ENCODE measurements at places on chromosomes 1 and 21.

DNA sequence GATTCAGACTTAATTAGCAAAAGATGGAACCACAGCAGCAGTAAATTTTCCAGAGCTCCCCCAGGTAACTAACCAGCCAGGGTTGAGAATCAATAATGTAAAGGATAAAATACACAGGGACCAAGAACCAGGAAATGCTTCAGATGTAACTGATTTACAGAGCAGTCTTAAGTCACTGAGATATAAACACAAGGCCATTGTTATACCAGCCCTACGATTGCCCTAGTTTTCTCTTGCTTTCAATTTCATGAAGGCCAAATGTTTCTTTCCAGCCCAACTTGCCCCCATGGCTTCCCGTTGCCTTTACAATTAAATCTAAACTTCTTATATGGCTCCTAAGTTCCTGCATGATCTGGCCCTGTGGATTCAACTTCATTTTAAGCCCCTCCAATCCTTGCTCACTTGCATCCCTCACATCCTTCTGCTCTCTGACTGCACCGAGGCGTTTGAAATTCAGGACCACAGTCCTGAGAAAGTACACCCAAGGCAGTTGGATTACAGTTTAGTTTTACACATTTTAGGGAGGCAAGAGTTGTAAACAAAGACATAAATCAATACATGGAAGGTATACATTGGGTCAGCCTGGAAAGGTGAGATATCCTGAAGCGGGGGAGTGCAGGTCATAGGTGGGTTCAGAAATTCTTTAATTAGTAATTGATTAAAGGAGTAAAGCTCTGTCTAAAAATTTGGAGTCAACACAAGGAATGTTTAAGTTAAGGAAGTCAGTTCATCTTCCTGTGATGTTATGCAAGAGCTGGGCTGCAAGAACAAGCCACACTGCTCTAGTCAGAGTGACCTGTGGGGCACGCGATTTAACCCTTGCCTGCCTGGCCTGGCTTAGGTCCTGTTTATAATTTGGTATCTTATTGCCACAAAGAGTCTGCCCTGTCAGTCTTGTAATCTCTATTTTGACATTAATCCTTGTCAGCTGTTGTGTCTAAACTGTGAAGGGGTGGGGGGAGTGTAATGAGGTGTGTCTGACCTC lies 69.9 kb upstream of the COG2 start:
- DNase-seq, result no peak

DNA sequence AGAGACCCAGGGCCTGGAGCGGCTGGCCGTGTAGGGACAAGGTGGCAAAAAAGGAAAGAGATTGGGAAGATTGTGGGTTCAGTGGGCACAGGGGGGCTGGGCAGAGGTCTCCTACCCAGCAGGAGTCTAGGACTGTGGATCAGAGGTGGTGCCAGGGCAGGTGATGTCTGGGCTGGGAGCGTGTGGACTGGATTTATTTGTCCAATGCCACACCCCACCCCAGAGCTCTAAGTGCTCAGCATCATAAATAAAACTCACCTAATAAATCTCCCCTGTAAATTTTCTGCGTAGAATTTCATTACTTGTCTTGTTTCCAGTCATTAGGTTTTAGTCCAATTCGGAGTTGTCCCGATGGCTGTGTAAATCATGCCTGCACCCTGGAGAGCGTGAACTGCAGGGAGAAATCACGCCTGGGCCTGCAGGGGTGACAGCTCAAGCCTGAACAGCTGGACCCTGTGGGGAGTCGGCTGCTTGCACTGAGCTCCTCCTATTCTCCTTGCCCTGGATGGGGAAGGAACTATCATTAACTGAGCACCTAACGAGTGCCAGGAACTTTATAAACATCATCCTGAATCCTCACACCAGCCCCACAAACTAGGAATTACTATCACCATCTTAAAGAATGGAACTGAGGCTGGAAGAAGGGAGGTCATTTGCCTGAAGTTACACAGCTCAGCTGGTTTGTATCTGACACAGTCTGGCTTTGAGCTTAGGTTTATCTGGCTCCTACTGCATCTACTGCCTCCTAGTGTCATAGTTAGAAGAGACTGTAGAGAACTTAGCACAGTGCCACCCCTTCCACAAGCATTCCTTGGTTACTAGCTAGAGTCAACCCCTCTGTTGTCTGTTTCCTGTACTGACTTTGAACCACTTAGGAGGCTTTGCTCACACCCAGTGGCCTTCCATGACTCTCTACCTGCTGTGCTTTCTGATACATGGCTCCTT lies 25.0 kb upstream of the POU3F1 start:
- no peak for DNase-seq

GRCh38 chr1:176193023-176193422 lies 14.1 kb downstream of the COP1 start:
- DNase-seq, result no peak

DNA sequence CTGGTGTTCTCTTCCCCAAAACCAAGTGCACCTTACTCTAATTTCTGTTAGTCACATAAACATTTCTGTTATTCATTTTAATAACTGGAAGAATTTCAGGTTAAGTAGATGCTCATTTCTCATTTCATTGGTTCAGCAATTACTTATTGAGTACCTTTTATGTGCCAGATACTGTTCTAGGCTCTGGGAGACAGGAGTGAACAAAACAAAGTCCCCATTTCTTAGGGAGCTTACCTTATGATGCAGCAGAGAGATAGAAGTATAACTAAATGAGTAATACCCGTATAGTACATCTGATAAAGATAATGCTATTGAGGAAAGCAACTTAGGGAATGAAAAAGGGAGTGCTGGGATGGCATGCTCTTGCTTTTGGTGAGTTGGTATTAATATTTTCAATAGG lies 33.7 kb downstream of the LRRC8C start:
- no peak for DNase-seq

- DNase-seq, result no peak
These were observed 13.5 kb upstream of the ENO1 start for GRCh38 chr1:8892026-8892425.

DNA sequence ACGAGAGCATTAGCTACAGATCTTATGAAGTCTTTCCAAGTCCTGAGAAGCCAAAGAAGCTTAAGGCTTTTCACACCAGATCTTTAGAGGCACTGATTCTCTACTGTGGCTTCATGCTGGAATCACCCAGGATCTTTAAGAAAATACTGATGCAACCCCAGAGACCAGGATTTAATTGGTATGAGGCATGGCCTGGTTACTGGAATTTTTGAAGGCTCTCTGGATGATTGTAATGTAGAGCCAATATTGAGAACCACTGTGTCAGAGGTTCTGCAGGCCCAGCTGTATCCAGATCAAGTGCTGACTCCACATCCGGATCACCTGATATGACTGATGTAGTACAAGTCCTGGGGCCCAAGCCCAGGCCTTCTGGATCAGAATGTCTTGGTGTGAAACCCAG lies 105.7 kb downstream of the PLPPR5 start:
- DNase-seq, result no peak

DNA sequence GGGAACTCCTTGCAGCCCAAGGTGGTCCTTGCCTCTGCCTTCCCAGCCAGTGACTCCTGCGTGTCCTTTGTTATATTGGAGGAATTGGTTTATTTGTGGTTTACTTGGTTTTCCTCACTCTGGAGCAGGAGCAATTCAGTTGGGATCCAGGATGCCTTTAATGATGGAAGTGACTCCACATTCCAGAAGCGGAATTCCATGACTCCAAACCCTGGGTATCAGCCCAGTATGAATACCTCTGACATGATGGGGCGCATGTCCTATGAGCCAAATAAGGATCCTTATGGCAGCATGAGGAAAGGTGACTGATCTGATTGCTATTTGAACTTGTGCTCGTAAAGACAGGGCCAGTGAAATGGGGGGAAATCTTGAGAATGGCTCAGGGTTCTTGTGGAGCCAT lies 15.1 kb upstream of the PIGV start:
- no peak for DNase-seq

DNA sequence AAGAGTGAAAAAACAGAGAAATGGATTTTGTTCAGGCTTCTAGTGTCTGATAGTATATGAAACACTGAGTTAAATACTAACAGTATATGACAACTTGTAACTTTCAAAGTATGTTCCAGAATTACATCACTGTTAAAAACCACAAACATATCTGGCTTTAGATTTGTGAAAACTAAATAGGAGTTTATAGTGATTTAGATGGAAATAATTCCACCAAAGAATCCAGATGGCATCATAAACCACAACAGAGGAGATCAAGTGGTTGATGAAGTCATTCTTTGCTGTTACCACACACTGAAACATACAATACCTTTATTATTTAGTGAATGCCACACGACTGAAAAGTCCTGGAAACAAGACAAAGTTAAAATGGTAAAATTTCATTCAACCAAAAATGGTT lies 37.2 kb downstream of the ALG14 start:
- no peak for DNase-seq

- DNase-seq, result no peak
These were observed 393.7 kb upstream of the ST6GALNAC5 start for GRCh38 chr1:76473591-76473990.

GRCh38 chr21:37297364-37297763 lies 30.2 kb upstream of the VPS26C start:
- DNase-seq, result no peak

DNA sequence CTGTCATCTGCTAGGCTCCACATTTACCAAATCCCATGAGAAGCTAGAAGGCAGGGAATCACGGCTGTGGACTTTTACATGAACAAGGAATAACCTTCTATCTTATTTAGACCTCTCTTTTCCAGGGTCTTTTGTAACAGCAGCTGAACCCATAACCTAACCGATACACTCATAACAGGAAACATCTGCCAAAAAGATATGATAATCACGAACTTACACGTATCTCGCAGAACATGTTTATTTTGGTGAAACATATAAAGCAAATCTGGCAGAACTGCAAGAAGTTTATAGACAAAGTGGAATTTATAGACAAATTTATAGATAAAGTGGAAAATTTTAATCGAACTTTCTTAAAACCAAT lies 20.4 kb downstream of the TINAGL1 start:
- DNase-seq, result no peak

DNA sequence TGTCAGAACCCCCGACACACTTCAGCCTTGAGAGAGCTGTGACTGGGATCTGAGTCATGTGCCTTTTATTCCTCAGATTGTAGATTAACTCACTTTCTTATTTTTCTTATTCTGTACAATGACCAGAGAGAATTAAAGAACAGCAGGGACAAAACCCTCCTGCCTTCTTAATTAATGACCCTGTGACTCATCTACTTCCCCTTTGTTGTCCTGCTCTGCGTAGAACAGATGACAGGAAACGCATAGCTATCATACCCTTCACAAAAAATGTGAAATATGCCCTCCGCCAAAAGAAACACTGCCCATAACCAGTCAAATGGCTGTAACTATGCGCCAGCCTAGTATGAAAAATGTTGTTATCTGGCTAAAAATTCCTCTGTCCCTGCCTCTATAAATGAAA lies 9.1 kb upstream of the PADI2 start:
- no peak for DNase-seq

DNA sequence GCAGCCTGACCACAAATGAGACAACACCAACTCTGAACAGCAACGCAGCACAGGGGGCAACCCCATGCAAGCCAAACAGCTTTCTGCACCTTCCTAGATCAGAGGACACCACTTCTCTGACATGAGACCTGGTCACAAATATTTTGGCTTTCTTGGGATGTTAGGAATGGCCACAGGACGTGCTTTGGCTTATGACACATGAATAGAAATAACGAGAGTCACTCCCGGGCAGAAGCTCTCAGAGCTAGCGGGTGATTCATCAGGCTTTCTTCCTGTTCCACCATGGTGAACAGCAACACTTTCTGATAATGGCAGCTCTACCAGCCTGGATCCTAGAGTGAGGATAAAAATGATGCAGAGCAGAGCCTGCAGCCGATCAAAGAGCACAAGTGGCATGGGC lies 39.4 kb downstream of the PAFAH2 start:
- DNase-seq, result no peak

DNA sequence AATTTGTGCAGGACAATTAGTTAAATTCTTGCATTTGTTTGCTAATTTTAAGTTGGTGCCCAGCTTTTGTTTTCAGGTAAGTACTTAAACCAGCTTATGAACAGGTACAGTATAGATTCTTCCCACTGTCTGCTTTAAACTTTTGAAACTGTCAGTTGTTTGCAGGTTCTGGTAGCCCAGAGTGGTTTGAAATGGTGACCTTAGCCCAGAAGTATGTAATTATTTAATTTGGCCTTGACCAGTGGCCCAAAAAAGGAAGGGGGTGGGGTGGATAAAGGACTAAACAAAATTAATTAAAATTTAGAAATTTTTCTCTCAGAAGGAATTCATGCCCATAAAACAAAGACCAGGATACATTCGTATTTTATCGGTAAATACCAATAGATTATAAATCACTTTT lies 69.0 kb downstream of the PTBP2 start:
- DNase-seq, result no peak

DNA sequence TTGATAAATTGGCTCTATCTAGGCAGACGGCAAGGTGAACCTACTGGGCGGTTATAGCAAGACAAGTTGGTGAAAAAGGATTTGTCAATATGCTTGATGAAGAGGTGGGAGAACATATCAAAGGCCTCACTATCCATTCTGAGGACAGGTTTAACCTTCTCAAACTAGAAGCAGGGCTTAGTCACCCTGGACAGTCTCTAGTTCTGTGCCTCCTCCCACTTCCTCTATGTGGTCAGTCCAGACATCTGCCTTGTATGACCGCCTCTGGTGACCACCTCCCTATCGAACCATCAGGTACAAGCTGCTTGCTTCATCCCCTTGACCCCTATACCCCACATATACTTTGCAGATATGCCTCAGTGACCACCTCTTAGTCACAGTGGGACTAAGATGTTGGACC lies 2.3 kb upstream of the SCYL3 start:
- no peak for DNase-seq

DNA sequence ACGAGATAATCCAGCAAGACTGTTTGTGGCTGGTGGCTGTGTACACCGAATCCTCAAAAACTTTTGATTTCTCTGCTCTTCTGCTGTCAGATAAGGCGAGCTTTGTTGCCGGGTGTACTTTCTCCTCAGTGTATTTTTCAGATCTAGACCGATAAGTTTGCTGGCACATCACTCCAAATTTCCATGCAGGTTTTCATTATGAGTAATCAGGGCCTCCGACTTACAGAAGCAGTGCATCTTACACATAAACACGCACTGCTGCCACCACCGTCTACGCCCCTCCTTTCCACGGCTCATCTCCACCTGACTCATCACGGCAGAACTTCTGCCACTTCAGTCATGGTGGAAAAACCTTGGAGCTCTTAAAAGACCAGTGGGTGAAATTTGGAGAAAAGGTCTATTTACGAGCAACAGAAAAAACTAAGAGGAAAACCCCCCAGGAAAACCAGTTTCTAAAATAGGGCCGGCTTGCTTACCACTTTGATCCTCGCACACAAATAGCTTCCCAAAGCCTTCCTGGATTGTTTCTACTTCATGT lies 7.7 kb downstream of the ZBTB21 start:
- no peak for DNase-seq

DNA sequence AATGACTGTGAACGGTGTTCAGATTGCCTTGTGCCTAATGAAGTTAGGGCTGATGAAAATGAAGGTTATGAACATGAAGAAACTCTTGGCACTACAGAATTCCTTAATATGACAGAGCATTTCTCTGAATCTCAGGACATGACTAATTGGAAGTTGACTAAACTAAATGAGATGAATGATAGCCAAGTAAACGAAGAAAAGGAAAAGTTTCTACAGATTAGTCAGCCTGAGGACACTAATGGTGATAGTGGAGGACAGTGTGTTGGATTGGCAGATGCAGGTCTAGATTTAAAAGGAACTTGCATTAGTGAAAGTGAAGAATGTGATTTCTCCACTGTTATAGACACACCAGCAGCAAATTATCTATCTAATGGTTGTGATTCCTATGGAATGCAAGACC lies 96.6 kb downstream of the ZFYVE9 start:
- DNase-seq, result no peak
